ENCODE measurements at places on chromosomes 7 and 10. TPM values are rescaled to one million over a fixed set of nuclear protein-coding genes. Genes with fewer than 3 reads are reported as not detected.

The PTN gene
- not detected for total RNA-seq

The GCK gene
- total RNA-seq = not detected

The GIMAP2 gene
- total RNA-seq = not detected

The NPTX2 gene
- total RNA-seq = 0.25 TPM

The CYP26C1 gene
- not detected for total RNA-seq

The ZPBP gene
- total RNA-seq = not detected

The CHST3 gene
- 50.5 TPM for total RNA-seq

Measured in A549 treated with dexamethasone at 1 μM for 4 hours (cell line).